Osteocyte (in vitro differentiated cells): ENCODE measurements at places on chromosomes 7 and 10.

- H3K4me3 ChIP-seq: no peak overlapping the region
- no peaks in the 10 kb centered on the region for H3K36me3 ChIP-seq
- DNase-seq: no peak
- H3K27ac ChIP-seq: no peak overlapping the region
- no peaks in the 10 kb centered on the region for H3K4me1 ChIP-seq
Measured at GRCh38 chr10:71150796-71151195, 61.6 kb upstream of the UNC5B start.

DNA sequence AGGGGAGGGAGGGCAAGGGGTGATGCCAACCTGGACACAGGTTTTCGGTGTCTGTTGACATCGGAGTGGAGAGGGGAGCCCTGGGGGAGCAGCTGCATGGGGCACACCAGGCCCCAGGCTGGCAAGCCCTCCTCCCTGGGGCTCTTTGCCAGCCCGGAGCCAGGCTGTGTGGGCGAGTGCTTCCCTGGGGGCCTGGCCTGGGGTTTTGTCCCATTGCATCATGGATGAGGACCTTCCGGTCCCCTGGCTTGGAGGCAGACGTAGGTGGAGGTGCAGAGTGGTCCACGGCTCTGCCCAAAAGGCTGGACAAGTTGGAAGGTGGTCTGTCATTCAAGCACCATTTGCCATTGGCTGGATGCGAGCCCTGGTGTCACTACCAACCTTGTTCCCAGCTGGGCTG, 34.8 kb downstream of the ZMIZ1 start:
- DNase-seq: no peak
- no peak overlapping the region for H3K27ac ChIP-seq
- H3K4me3 ChIP-seq: no peak overlapping the region
- peaks cover 67% of the 10 kb centered on the region for H3K4me1 ChIP-seq
- H3K36me3 ChIP-seq: no peaks in the 10 kb centered on the region

- no peaks in the 10 kb centered on the region for H3K4me1 ChIP-seq
- DNase-seq: no peak
- no peaks in the 10 kb centered on the region for H3K27me3 ChIP-seq
Measured at GRCh38 chr10:119501690-119502089, 40.8 kb downstream of the RGS10 start.

DNA sequence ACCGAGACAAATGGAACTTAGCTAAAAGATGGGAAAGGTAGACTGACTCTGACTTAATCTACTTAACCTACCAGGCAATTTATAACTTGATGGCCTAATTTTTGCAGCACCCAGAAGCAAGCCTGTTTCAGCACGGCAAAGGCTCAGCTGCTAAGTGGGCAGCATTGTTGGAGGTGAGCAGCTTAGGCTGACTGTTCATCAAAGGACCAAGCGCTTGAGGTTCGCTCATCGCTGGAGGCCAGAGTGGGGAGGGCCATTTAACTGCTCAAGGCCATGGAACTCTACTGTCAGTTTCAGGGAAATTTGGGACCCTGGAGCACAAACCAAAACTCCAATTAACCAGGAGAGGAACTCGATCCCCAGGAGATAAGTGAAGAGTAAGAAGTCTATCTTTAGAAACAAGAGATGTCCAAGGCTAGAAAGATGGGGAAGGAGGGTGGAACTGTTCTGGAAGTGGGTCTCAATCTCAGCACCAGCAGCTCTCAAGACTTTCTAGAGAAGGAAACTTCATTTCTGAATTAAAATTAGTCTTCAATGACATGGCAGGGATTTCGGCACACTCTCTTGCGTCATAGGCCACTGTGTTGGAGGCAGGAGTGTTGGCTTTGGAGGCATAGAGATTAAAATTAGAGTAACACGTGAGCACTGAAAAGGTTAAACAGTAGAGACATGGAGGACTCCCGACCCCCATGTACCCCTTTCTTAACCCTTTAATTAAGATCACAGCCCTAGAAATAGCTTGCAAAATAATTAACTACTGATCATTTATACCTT, 43.1 kb downstream of the EGFR start:
- H3K36me3 ChIP-seq: peaks cover 2% of the 10 kb centered on the region
- no peaks in the 10 kb centered on the region for H3K27me3 ChIP-seq
- peak overlapping the region; percentile 39 for H3K27ac ChIP-seq
- no peak for DNase-seq
- no peak overlapping the region for H3K4me3 ChIP-seq

DNA sequence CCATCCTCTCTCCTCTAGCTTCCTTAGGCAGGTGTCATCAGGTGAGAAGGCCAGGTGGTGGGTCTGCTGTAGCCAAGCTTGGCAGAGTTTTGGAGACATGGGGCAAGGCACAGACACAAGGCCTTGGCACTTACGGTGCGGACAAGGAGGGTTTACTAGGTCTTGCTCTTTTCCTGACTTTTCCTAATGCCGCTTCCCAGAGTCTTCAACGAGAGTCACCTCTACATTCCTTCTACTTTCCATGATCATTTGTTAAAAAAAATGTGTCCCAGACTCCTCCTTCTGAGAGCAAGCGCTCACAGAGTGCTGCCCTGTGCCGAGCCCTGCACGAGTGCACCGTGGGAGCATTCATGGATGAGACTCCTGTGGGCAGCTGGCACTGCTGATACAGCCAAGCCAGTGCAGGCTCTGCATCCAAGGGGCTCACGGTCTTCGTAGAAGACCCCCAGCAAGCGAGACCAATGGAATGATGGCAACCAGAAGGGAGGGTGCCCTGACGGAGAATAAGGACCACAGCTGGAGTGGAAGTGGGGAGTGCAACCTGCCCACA, 243.0 kb upstream of the MKI67 start:
- no peak overlapping the region for H3K27ac ChIP-seq
- DNase-seq: no peak
- no peak overlapping the region for H3K4me3 ChIP-seq
- no peaks in the 10 kb centered on the region for H3K4me1 ChIP-seq

DNA sequence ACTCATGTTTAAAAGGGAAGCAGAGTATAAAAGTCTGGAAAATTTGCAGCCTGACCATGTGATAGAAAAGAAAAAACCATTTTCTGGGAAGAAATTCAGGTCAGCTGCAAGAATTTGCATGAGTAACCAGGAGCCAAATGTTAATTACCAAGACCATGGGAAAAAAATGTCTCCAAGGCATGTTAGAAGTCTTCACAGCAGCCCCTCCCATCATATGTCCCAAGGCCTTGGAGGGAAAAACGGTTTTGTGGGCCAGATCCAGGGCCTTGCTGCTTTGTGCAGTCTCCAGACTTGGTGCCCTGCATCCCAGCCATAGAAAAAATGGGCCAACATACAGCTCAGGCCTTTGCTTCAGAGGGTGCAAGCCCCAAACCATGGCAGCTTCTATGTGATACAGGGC, 1019.6 kb upstream of the SORCS1 start:
- no peak overlapping the region for H3K27ac ChIP-seq
- no peaks in the 10 kb centered on the region for H3K27me3 ChIP-seq
- H3K4me3 ChIP-seq: no peak overlapping the region
- no peaks in the 10 kb centered on the region for H3K4me1 ChIP-seq
- H3K36me3 ChIP-seq: no peaks in the 10 kb centered on the region
- no peak for DNase-seq

DNA sequence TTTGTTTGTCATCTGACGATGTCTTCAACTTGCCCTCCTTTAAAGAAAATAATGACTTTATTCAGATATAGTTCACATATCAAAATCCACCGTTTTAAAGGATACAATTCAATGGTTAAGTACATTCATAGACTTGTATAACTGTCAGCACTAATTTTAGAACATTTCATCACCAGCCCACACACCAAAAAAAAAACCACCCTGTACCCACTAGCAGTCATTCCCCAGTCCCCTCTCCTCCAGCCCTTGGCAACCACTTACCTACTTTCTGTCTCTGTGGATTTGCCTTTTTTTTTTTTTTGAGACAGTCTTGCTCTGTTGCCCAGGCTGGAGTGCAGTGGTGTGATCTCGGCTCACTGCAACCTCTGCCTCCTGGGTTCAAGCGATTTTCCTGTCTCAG, 5.3 kb upstream of the HILPDA start:
- no peaks in the 10 kb centered on the region for H3K36me3 ChIP-seq
- H3K4me3 ChIP-seq: no peak overlapping the region
- peaks cover 16% of the 10 kb centered on the region for H3K4me1 ChIP-seq

DNA sequence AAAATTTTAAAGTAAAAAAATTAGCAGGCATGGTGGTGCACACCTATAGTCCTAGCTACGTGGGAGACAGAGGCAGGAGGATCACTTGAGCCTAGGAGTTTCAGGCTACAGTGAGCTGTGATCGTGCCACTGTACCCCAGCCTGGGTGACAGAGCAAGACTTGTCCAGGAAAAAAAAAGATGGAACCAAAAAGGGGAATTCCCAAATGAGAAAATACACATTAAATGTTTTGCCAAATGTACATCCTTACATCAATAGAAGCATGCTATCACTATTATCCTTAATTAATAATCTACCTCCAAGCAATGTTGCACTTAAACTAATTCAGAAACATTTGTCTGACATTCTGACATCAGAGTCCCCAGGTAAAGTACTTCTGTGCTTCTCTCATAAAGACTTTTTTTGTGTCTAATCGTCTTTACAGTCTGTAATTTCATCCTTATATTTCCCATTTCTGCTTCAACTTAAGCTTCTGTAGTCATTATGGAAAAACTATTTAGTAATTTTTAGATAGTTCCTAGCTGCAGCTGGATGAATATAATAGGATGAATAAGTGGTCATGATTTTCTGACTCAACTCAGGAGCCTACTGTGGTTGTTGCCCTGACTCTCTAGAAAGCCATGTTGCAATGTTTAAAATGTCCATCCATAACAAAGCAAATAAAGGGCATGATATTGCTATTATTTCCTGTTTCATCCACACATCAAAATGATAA, 57.7 kb downstream of the MYPN start:
- DNase-seq: no peak
- no peaks in the 10 kb centered on the region for H3K36me3 ChIP-seq
- H3K27ac ChIP-seq: no peak overlapping the region
- no peak overlapping the region for H3K4me3 ChIP-seq
